ENCODE measurements at places on chromosomes 13 and 19.

GRCh38 chr19:10111405-10111811 lies at the start of gene P2RY11:
P2RY11 (plus strand) TSS chr19:10111693; CDS start chr19:10111722, 29 bp downstream.
- DNase-seq, result no peak

GRCh38 chr19:34998777-34999497 lies 1.2 kb upstream of the GRAMD1A start:
- no peak for DNase-seq

- DNase-seq, result no peak
Observed at GRCh38 chr13:101896541-101896940, 444.1 kb downstream of the ITGBL1 start.

GRCh38 chr13:93289053-93289452 lies 62.4 kb downstream of the GPC6 start:
- no peak for DNase-seq

GRCh38 chr19:41811036-41811435 lies 14.6 kb downstream of the CEACAM3 start:
- no peak for DNase-seq

- no peak for DNase-seq
Observed at GRCh38 chr13:42174344-42175162, 97.4 kb upstream of the AKAP11 start.

GRCh38 chr13:39417643-39418042 lies 185.3 kb downstream of the LHFPL6 start:
- DNase-seq, result no peak

DNA sequence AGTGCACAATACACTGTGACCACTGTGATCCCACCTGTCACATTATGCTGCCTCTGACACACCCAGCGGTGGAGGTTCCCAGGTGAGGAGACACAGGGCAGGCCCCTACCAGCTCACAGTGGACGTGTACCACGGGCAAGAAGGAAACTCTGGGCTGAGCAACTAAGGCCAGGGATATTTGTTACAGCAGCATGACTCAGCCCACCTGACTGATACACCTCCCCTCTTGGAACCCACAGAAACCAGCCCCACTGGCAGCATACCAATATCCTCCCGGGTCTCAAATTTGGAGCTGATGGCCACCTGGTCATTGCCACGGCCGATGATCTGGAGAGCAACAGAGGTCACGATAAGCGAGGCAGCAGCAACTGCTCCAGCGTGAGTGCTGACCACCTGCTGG lies 14.9 kb downstream of the KLC3 start:
- DNase-seq, result no peak

GRCh38 chr19:46513461-46514236 lies 18.0 kb upstream of the PNMA8B start:
- DNase-seq, result peak; percentile 89

DNA sequence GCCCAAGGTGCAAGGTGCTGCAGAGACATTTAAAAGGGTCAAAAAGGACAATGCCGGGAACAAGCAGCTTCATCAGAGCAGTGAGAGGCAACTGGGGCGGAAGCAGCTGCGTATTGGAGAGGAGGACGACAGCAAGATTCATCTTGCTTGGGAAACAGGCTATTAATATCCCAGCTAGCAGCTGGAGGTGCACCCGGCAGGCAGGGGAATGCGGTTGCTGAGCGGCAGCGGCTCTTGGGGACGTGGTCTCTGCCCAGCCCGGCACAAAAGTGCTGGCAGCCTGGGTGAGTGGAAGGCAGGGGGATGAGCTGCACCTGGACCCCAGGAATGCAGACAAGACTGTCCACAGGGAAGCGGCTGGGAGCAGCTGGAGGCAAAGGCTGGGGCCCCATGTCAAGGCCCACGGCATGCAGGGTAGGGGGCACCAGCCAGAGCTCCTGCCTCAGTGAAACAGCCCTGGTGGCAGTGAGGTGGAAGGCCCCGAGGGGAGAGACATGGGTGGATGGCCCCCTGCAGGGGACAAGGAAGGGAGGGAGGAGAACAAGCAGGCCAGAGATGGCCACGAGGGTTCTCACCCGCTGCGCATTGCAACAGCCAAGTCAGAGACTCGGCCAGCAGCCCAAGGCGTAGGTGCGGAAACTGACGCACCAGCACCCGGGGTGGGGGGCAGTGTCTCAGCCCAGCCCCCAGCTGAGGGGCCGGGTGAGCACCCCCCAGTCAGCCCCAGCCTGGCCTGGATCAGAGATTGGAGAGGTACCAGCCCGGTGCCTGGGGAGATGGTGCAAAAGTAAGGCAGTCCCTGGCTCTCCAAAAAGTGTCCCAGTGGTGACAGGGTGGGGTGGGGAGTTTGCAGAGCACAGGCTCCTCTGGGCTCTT lies 34.4 kb downstream of the PEPD start:
- no peak for DNase-seq

All from stimulated activated CD4-positive, alpha-beta T cell treated with anti-CD3 and anti-CD28 coated beads, Interleukin-12 subunit alpha, Interleukin-12 subunit beta, amount 100 ng/mL, for 4 hours (primary cell).